ENCODE measurements at places on chromosomes 6 and 20. TPM values are rescaled to one million over a fixed set of nuclear protein-coding genes. Genes with fewer than 3 reads are reported as not detected.

Gene ZBTB24
- total RNA-seq = 11.8 TPM

Gene GSTA3
- not detected for total RNA-seq

Gene RPS10
- total RNA-seq = 450 TPM

Gene CRISP3
- total RNA-seq = not detected

Gene FOXF2
- 3.0 TPM for total RNA-seq

Gene UBD
- not detected for total RNA-seq

Gene NHLRC1
- 7.1 TPM for total RNA-seq

Gene EEF1A2
- 803 TPM for total RNA-seq

Gene CCDC170
- 3.4 TPM for total RNA-seq

Gene LEMD2
- 56.4 TPM for total RNA-seq

Gene OR2H2
- not detected for total RNA-seq

Gene CDSN
- total RNA-seq = not detected

Gene SYTL3
- total RNA-seq = 1.3 TPM

Gene TP53TG5
- total RNA-seq = 22.6 TPM

Gene PAX1
- not detected for total RNA-seq

Gene SCUBE3
- total RNA-seq = 0.20 TPM

Gene YIPF3
- 86.7 TPM for total RNA-seq

Gene ATP9A
- 295 TPM for total RNA-seq

Gene SLC22A1
- 5.3 TPM for total RNA-seq

Gene DPPA5
- not detected for total RNA-seq

Gene PRSS35
- total RNA-seq = 1.8 TPM

Gene HIVEP2
- 81.6 TPM for total RNA-seq

Gene PRDM13
- not detected for total RNA-seq

Gene ADGB
- not detected for total RNA-seq

Gene CGA
- total RNA-seq = not detected

Gene POM121L2
- 0.51 TPM for total RNA-seq

Gene NQO2
- total RNA-seq = 64.3 TPM

Gene TOMM6
- total RNA-seq = 111 TPM

Gene PIM1
- total RNA-seq = 17.2 TPM

Gene TTPAL
- total RNA-seq = 24.2 TPM

Gene HLA-DQB1
- total RNA-seq = 4.6 TPM

Gene PSORS1C2
- not detected for total RNA-seq

Gene DUSP15
- total RNA-seq = 4.4 TPM

Gene MMP24OS
- total RNA-seq = 75.3 TPM

Gene ARFGEF3
- total RNA-seq = 93.7 TPM

Gene BLOC1S5
- 11.2 TPM for total RNA-seq

Gene RPRD1B
- total RNA-seq = 36.3 TPM
